CD4-positive, alpha-beta T cell treated with Interleukin-10 for 1 hour (primary cell): ENCODE measurements at places on chromosomes 11 and 22.

DNA sequence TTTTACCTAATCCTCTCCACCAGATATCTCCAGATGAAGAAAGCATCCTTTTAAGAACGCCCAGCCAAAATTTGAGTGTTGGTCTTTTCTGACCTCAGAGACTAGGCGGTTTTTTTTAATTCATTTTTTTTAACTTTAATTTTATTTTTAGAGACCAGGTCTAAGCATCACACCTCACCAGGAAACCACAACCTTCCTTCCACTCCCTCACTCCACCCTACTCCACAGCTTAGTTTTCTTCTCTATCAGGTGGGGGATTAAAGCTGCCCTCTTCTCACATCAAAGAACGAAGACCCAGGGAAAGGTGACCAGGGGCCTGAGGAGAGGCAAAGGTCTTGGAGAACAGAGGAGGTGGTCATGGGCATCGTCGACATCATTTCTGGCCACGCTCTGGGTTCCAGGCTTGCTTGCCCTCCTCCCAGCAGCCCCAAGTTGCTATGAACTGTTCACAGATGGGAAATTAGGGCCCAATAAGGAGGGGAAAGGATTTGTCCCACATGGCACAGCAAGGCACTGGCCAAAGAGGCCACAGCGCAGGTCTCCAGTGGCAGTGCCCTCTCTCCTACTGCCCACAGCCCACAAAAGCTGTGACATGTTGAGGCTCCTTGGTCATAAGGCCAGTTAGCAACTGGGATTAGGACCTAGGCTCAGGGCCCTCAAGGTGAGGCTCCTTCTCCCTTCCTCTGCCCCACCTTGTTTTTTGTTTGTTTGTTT is 1.4 kb upstream of the PEX16 start:
- no peak for DNase-seq

DNA sequence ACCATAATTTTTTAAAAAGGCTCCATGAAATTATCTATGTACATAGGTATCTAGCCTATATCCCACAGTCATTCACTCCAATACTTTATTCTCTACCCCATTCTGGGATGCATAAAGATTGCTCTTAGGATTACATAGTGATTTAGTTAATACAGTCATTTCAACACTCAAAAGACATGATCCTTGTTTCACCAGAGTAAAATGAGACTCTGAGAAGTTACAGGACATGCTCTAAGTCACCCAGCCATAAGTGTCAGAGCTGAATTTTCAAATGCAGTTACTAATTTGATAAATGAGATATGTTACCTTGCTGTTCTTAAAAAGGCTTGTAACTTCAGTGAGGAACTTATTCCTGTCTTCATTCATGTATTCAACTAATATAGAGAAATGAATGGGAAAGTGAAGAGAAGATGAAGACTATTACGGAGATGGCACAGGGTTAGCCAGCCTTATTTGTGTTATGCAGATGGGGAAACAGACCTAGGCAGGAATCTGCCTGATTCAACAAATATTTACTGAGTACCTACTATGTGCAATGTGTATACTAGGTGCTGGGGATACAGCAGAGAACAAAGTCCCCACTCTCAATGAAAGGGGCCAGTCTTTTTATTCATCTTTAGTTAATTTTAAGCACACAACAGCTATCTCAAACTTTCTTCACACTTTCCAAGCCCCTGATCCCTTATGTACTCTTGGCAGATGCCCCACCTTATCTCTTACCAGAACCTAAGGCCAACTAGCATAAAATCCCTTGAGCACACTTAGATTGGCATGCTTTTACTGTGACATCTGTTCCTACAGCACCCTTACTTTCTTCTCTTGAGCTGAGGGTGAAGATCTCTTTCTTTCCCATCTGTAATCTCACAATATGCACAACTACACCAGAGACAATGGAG is 21.6 kb downstream of the MAPK1 start:
- no peak for DNase-seq

GRCh38 chr22:38115423-38116205 is 5.1 kb upstream of the BAIAP2L2 start:
- DNase-seq, result no peak

- no peak for DNase-seq
These were observed 3.6 kb downstream of the PLA2G6 start for GRCh38 chr22:38177926-38178604.

- DNase-seq, result no peak
These were observed 78.9 kb downstream of the GRK3 start for GRCh38 chr22:25643232-25644000.
